ENCODE measurements at places on chromosomes 16 and 17. TPM values are rescaled to one million over a fixed set of nuclear protein-coding genes. Genes with fewer than 3 reads are reported as not detected.
A peak's percentile ranks its signal among the peaks of the same experiment; 100 is the strongest.

GRCh38 chr16:12146966-12147365, 170.4 kb downstream of the SNX29 start:
- H3K4me1 ChIP-seq, result peaks cover 7% of the 10 kb centered on the region
- no peak overlapping the region for H3K4me3 ChIP-seq

DNA sequence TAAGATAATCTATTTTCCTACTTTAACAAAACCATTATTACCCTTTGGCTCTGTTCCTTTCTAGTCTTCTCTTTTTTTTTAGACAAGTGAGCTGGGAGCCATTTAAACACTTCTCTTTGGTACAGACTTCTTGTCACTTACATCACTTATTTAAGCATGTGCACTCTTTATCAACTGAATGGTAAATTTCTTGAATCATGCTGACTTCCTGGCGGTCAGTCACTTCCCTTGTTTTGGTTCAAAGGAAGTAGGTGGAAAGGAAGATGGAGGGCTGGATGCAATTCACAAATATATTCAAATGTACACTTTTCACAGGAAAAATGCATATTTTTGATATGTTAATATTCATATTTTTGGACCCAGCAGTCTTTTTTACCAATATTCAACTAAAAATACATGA, 97.1 kb downstream of the ITFG1 start:
- no peak overlapping the region for H3K4me3 ChIP-seq
- peaks cover 10% of the 10 kb centered on the region for H3K4me1 ChIP-seq
- no peak overlapping the region for H3K27ac ChIP-seq

DNA sequence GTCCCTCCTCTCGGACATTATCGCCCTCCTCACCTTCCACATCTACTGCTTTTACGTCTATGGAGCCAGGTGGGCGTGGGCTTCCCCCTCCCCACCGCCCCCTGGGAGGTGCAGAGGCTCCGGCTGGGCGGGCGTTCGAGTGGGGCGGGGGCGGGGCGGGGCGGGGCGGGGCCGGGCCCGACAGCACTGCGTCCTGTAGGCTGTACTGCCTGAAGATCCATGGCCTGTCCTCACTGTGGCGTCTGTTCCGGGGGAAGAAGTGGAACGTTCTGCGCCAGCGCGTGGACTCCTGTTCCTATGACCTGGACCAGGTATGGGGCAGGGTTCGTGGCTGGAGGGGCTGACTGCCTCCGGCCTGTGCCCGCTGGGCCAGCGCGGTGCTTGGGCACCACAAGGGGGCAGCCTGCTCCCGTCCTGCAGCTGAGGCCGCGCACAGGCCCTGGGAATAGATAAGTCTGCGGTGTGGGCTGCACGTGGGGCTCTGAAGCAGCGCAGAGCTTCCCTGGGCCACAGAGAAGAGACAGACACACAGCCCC, 9.2 kb downstream of the PIGQ start:
- peak overlapping the region; percentile 42 for H3K4me3 ChIP-seq
- peaks cover 26% of the 10 kb centered on the region for H3K36me3 ChIP-seq
- peaks cover 3% of the 10 kb centered on the region for H3K4me1 ChIP-seq
- no peak overlapping the region for H3K27ac ChIP-seq
- H3K27me3 ChIP-seq, result no peaks in the 10 kb centered on the region

- H3K27me3 ChIP-seq, result no peaks in the 10 kb centered on the region
- DNase-seq, result no peak
- H3K4me3 ChIP-seq, result no peak overlapping the region
- no peaks in the 10 kb centered on the region for H3K4me1 ChIP-seq
- no peak overlapping the region for H3K27ac ChIP-seq
Measured at GRCh38 chr16:66442502-66443268, 15.6 kb downstream of the BEAN1 start.

DNA sequence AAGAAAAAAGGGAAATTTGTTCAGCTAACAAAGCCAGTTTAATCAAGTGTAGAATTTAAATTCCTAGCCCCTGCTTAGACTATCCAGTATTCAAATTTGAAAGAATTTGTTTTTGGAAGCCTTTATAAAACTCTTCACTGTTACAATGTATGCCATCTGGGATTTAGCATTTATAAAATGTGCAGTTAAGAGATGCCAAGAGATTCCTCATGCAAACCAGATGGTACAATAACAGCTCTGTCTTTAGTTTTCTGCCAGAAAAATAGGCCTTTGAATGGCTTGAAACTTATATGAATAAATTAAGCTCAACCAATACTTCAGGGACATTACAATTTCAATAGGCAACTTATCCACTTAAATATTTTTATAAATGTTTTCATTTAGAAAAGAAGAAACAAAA, 6.8 kb upstream of the ANKS4B start:
- no peaks in the 10 kb centered on the region for H3K36me3 ChIP-seq
- H3K4me1 ChIP-seq, result no peaks in the 10 kb centered on the region
- no peaks in the 10 kb centered on the region for H3K27me3 ChIP-seq
- no peak overlapping the region for H3K4me3 ChIP-seq
- DNase-seq, result no peak

The IL17C gene
- total RNA-seq, result not detected

DNA sequence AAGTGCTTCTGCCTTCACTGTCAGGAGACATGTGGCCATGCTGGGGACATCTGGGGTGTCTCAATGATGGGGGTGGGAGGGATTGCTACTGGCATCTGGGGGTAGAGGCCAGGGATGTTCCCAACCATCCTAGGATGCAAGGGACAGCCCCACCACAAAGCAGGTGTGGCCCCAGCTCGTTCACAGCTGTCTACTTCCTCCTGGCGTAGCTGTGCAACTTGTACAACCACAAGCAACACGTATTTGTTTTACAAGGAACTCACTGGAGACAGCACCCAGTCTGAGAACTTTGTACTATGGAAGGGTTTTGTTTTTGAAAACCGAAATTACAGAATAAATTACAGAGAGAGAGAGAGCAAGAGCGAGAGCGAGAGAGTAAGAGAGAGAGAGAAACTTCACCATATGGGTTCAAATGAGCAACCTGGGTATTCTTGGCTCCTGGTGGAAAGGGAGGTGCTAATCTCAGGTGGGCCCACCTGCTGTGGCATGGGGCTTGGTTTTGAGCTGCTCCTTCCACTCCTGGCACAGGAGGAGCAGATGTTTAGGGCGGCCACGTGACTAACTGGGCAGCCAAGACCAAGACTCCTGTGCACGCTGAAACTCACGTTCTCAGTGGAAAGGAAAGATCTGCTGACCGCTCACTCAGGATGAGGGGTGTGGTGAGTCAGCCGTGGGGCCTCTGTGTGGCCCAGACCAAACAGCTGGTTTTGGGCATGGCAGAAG, 17.5 kb upstream of the TNFRSF13B start:
- no peaks in the 10 kb centered on the region for H3K36me3 ChIP-seq
- H3K4me1 ChIP-seq, result no peaks in the 10 kb centered on the region
- DNase-seq, result peak; percentile 39

All from psoas muscle (tissue), 8 donors.